ENCODE measurements at places on chromosomes 13 and 19.

DNA sequence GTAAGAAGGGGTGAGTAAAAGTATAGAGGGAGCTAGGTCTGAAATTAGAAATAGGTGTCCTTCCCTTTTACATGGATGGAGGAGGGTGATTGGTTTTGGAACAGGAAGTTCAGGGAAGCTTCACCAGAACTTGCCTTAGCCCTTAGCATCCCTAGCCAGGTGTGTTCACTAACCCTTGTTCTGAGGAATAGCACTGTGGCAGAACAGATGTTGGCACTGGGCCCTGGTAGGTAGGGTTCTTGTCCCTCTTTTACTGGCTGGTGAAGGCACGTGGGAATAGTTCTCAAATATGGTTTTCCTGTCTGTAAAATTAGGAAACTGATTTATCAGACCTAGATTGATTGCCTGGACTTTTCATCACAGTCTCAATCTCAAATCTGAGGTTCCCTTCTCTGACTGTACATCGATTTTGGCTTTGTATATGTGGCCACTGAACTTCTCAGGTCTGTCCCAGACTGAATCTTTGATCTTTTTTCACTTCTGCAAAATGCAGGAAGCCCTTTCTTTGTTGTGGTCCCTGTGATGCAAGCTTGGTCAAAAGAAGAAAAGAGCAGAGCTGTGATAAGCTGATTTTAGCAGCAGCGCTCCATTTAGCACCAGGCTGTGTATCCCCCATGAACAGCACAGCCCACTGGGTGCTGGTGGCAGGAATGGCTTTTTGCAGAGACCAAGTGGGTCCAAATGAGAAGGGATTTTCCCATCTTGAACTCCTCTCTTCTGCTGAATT, 86.2 kb upstream of the HTR2A start:
- no peak for DNase-seq

DNA sequence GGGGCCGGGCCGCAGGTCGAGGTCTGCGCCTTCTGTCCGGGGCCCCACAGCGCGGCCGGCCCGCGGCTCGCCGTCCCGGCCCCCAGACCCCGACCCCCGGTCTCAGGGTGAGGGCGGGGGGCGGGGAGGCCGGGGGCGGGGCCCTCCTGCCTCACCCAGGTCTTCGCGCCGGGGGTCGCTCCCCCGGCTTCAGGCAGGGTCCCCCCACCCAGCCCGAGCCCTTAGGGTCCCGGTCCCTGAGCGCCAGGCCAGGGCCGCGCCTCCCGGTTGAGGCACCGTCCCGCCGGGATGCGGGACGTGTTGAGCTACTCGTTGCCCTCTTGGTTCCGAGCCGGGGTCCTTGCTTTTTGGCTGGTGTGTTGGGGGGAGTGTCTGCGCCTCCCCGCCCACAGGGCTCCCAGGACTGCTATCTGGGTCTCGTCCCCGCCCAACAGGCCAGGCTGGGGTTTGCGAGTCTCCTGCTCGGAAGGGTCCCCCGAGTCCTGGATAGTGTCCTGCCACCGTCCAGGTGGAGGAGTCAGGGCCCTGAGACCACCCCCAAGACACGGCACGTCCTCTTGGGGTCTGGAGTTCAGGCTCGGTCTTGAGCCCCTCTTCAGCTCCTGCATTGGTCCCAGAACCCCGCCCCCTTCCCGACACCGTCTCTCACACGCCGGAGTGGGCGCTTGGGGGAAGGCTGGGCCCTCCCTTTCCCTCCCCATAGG, 452 bp downstream of the PIAS4 start:
- DNase-seq, result peak; percentile 55

DNA sequence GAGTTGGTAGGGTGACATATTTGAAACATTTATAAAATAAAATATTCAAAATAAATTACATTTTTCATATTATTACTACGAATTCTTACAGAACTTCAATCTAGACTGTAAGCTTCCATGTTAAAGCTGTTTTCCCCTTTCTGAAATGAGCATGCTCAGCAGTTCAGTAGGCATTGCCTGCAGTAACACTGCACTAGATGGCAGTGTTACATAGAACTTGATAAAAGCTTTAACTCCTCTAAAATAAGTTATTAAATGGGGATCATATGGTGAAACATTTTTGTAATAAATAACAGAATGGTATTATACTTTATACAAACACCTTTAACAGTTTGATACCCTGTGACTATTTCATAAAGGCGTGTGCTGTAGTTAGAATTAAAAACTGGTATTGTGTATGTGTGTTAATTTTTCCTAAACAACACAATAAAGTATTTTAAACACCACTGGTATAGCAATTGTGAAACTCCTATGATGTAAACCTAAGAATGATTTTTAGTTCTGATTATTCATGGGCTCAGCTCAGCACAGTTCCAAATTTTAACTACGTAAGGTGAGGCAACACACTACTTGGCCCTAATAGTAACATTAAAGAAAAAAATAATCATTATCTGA, 11.6 kb upstream of the GPR18 start:
- no peak for DNase-seq

- no peak for DNase-seq
Measured at GRCh38 chr13:38735665-38736440, 49.0 kb downstream of the FREM2 start.

GRCh38 chr13:29005763-29006120, 185.6 kb downstream of the MTUS2 start:
- DNase-seq, result no peak

DNA sequence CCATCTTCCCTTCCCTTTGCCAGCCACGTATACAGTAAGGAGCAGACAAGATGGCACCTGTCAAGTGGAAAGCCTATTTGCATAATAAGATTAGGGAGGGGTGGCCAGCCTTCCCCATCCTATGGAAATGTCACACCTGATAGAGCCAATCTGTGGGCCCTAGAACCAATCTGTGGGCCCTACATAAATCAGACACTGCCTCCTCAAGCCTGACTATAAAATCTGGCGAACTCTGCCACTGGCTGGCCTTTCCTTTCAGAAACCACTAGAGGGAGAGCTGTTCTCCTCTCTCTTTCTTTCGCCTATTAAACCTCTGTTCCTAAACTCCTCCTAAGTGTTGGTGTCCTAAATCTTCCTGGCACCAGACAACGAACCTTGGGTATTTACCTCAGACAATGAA, 231.5 kb upstream of the KLHL1 start:
- DNase-seq, result peak; percentile 52

DNA sequence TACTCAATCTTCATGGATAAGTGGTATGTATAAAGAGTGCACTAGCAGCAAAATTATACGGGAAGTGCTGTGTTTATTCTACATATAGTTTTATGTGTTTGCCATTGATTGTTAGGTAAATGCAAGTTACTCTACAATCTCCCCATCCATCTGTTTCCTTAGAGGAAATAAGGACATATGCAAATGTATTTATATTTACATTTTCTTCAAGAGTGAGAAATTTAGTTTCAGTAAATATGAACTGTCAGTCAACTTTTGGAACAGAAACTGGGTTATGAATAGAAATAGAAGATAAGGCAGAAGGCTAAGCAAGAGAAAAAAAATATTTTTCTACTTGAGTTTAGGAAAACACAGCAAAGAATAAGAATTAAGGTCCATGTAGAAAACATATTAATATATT, 176.1 kb upstream of the KLHL1 start:
- no peak for DNase-seq

GRCh38 chr13:23392313-23392712, 41.2 kb downstream of the SACS start:
- no peak for DNase-seq

- DNase-seq, result no peak
Measured at GRCh38 chr19:19443283-19443682, 37.8 kb downstream of the GATAD2A start.
